ENCODE measurements at places on chromosomes 16 and 17.

GRCh38 chr17:1566505-1567199, 4.1 kb upstream of the PITPNA start:
- peak; percentile 74 for DNase-seq

- peak; percentile 18 for DNase-seq
Observed at GRCh38 chr17:27430882-27431491, 25.3 kb upstream of the KSR1 start.

DNA sequence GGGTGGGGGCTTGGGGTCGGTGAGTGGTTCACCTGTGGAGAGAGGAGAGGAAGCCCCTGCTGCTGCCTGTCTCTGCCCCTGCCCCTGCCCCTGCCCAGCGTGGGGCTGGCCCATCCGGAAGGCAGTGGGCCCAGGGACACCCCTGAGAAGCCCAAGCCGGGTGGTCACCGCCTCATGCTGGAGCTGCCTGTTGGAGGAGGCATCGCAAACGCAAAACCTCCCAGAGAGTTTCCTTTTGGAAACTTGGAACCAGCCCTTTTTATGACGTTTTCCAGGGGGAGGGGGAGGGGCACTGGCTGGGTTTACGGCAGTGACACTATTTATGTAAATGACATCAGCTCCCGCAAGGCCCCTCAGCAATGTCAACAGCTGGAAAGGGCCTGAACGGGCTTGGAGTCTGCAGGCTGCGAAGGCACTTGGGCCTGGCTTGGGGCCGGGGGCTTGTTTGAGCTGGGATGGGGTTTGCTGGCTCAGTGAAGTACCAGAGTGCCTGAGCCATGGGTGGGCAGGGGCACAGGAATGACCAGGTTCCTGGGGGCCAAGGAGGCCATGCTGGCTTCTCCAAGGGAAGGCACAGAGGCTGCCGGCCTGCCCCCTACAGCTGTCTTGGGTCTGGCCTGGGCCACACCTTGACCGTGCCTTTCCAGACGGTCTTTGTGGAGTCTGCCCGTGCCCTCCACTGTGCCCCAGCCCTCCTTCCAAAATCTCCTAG, 219.5 kb downstream of the NTN1 start:
- DNase-seq = no peak

DNA sequence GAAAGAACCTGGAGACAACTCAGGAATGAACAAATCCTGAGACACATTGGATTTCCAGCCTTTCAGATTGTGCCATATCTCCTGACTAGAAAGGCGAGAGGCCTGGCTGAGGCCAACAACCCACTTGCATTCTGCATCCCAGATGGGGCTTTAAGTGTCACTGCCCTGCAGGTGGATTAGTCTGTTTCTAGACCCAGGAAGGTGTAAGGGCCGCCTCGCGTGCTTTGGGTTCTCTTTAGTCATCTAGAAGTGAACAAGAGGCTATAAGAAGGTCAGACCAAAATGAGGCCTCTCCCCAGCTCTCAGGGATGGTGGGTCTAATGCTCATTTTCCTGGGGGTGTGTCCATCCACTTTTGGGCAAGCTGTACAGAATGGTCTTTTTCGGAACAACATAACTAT, 4.9 kb downstream of the SAP30BP start:
- no peak for DNase-seq

DNA sequence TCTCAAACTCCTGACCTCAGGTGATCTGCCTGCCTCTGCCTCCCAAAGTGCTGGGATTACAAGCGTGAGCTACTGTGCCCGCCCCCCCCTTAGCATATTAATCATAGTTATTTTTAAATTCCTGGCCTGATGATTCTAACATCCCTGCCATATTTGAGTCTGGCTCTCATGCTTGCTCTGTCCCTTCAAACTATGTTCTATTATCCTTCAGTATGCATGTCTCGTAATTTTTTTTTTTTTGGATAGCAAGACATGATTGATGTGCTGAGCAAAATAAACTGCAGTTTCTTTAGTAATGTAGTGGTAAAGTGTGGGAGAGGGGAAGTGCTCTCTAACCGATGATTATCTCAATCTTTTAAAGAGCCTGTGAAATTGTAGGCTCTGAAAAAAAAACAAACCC, 34.3 kb upstream of the TMEM92 start:
- DNase-seq = no peak

- DNase-seq = no peak
Observed at GRCh38 chr17:63405741-63406261, 40.3 kb downstream of the CYB561 start.

GRCh38 chr17:81397314-81398175, 2.3 kb downstream of the BAHCC1 start:
- DNase-seq = peak; percentile 26

DNA sequence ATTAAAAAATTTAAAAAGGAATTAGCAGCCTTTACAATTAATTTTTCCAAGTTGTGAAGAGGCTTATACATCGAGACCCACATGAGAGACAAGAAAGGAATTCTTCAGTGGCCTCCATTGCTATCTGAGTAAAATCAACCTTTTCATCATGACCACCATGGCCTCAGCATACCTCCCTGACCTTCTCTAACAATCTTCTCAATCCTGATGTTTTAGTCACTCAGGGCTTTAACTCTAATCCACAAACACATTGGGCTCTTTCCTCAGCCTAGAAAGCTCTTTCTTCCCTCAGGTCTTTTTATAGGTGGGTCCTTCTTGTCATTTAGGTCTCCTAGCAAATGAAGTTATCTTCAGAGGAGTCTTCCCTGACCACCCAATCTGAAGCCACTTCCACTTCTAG, 46.4 kb downstream of the SPOP start:
- DNase-seq = no peak

DNA sequence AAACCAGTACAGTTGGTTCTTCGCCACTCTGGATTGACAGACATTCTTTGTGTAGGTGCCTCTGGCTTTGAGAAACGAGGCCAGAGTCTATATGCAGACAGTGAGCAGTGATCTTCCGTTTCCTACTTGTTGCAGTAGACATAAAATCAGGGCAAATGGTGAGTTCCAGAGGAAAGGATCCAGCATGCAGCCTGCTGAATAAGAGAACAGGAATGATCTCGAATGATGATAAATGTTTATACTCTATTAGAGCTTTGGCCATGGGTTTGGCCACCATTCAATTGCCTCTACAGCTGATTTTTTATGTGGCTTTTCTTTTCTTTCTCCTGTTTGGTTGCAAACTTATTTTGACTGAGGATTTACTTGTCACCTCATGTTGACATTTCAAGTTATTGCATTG, 286.7 kb downstream of the IRX3 start:
- no peak for DNase-seq

DNA sequence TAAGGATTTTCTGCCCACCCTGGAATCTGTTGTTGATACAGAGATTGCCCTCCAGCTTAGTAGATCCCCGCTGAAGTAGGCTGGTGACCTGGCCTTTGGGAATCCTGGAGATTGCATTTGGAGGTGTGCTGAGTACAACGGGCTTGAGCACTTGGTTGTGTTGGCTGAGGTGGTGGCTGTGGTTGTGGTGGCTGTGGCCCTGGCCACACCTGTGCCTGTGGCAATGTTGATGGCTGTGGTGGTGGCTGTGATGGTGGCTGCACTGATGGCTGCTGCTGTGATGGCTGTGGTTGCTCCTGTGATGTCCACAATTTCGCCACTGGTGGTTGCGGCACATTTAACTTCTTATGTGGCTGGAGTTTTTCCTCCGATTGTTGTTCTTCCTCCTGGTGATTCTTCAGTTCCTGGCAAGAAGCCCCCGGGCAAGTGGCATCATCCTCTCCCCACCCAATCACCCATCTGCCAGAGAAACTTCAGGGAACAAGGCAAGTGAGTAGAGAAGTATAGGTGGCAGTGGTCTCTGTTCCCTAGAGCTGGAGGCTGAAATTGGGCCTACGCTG, 4.2 kb downstream of the CCDC200 start:
- DNase-seq = no peak

DNA sequence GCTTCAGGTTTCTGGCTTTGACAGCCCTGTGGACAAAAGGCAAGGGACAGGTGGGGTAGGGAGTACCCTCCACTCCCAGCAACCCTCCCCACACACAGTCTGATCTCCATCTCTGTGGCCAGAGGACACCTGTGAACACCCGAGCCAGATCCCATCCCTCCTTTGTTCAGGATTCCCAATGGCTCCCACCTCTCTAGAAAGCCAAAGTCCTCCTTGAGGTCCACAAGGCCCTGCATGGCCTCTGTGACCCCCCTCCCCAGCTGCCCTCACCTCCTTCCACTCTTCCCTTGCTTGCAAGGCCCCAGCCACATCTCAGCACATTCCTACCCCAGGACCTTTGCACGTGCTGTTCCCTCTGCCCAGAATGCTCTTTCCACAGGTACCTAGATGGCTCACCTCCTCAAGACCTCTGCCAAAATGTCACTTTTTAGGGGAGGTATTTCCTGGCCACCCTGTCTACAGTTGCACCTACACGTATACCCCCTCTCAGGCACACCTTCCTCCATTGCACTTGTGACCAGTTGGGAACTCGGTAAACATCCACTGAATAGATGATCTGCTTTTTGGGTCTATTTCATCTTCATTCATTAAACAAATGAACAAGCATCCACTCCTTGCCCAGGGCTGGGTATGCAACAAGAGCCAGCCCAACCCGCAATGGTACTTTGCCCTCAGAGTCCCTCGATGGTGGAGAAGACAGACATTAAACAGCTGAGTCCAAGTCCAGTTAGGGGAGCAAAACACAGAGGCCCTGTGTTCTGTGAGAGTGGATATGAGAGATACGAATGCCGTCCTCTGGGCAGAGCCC, 107.0 kb downstream of the CRLF3 start:
- no peak for DNase-seq

DNA sequence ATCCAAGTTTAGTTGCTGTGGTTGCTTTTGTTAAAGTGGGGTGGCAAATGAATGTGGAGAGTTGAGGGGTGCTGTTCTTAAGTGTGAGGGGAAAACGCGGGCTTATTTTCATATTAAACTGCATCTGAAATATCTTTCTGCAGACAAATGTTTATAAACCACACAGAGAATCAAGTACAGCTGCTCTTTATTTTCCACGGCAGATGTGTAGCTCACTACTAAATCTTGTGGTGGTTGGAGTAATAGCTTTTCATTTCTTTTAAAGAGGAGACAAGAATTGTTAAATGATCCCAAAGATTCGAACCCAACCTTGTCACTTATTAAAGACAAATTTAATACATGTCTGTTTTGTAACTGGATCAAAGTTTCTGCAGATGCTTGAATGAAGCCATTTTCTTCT, 2.1 kb downstream of the CLTC start:
- no peak for DNase-seq

- no peak for DNase-seq
Observed at GRCh38 chr17:45013021-45013997, 38.1 kb downstream of the DCAKD start.

DNA sequence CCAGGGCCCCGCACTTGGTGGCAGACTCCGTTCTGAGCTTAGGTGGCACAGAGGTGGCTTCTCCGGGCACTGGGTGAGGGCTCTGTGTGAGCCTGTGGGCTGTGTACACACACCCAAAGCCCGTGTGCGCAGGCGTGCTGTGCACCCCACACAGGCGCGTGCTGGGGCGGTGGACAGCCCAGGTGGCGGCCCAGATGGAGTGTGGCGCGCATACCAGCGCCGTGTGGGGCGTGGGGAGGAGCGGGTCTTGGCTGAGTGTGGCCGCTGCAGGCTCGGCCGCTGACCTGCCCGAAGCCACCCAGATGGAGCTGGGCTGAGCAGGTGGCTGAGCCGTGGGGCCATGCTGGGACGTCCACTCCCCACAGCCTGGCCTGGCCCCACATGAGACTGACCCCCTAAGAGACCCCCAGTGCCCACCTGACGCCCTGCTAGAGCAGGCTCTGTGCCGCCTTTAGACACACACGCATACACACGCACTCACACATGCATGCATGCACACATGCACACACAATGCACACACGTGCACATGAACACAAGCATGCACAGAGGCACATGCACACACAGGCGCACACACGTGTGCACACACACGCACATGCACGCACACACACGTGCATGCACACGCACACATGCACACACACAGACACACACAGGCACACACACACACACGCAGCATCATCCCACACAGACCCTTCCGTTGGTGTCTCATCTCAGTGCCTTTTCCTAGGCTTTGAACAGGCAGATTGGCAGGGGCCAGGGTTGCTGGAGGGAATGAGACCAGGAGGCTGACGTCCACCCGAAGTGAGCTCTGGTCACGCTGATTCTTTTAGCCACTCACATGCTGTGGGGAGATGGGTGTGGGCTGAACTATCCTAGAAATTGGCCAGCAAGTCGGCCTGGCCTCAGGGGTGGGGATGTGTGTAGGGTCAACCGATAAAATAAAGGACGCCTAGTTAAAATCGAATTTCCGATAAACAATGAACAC, 2.1 kb downstream of the PRR35 start:
- DNase-seq = no peak

GRCh38 chr17:43020789-43021740, 1.1 kb downstream of the VAT1 start:
- DNase-seq = no peak

- no peak for DNase-seq
Observed at GRCh38 chr17:76123191-76123499, 17.9 kb downstream of the FOXJ1 start.

- no peak for DNase-seq
Observed at GRCh38 chr17:35716897-35717465, 14.5 kb upstream of the RASL10B start.

DNA sequence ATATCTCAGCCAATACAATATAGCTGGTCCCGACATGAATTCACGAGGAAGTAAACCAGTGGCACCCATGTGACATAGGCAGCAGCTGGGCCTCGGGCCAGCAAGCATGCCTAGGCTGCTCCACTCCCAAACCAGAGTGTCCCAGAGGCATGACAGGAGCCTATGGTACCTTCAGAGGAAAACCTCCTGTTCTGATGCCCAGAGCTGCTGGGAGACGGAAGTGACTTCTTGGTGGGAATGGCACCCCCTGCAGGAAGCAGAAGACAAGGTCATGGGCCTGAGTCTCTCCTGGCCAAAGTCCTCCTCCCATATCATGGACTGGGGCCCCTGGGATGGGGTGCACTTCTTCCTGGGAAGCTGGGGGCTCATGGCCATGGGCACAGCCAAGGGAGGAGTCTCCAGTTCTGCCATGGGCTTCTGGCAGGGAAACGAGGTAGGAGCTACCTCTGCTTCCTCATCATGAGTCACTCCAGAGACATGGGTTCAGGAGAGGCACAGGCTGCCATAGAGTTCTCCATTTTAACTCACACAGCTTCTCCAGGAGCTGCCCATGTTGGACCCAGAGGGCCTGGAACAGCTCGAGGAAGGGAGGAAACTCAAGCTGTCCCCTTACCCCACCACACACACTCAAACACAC, 13.4 kb downstream of the FBF1 start:
- DNase-seq = no peak

GRCh38 chr17:73313526-73314127, 1.8 kb upstream of the CDC42EP4 start:
- no peak for DNase-seq
